ENCODE measurements at places on chromosomes 5 and 9.

GRCh38 chr5:173396311-173396993 is 68.2 kb upstream of the STC2 start:
- DNase-seq, result no peak

- peak; percentile 50 for DNase-seq
These were observed 202.7 kb downstream of the FAM114A2 start for GRCh38 chr5:153835891-153836515.

GRCh38 chr5:54537725-54538124 is 20.2 kb downstream of the SNX18 start:
- no peak for DNase-seq

DNA sequence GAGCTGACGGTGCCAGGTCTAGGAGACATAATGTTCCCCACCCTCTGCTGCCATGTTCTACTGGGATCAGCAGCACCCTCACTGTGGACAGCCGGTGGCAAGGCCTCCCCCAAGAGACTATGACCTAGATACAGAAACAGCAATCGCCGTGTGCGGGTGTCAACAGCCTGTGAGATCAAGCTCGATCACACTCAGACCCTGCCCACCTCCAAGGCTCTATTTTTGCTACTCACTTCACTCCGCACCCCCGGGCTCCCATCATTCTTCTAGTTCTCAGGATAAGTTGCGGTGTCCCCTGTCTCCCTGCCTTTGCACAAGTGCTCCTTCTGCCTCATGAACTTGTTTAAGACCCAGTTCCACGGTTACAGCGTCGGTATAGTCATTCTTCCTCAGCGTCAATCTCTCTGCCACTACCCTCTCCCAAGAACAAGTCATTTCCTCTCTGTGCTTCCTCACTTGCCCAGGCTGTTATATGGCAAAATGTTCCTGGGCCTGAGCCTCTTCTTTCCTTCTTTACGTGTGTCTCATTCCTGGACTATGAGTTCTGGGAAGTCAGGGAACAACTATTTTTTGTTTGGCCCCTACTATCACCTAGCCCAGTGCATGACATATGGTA is 5.4 kb upstream of the DOCK8 start:
- no peak for DNase-seq

GRCh38 chr5:110790673-110791072 is 51.9 kb downstream of the SLC25A46 start:
- DNase-seq, result peak; percentile 0

GRCh38 chr9:108478431-108479332 is 377.1 kb downstream of the ACTL7B start:
- DNase-seq, result no peak
